Memory B cell (primary cell): ENCODE measurements at places on chromosomes 13 and 19.
A peak's percentile ranks its signal among the peaks of the same experiment; 100 is the strongest.

DNA sequence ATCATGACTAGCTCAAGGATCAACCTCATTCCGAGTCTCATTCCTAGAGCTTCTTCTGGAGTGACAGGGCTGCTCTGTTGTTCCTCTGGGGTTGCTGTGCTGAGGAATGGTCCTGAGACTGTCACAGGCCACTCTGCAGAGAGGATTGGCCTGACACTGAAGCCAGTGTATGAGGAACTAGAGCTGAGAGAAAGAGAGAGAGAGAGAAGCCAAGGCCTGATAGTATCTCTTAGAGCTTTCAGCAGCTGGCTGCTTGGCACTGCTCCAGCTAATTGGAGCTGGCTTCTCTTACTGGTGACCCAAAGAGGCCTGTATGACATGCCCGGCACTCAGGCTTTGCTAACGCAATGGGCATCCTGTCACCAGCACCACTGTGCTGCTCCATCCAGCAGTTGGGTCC is 73.4 kb upstream of the FLT1 start:
- no peak for DNase-seq

DNA sequence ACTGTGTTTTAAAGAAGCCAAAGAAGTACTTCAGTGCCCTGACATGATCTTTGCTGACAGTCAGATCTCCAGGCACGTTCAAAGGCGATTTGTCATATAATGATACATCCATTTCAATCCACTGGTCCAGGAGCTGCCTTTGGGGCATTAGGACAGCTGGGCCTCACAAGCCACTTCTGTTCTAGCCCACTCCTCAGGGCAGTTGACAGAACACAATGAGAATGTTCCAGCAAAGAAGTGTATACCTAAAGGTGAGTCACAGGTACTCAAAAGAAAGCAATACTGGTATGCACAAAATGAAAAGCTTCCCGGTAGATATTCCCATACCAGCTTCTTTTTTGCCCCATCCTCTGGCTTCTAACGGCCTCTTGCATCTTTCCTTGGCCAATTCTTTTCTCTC is 12.5 kb upstream of the MAP3K10 start:
- no peak for DNase-seq

GRCh38 chr13:97435323-97435722 is 1.4 kb downstream of the RAP2A start:
- no peak for DNase-seq

GRCh38 chr19:511101-511851 is 4.0 kb downstream of the TPGS1 start:
- DNase-seq: no peak

GRCh38 chr13:68813180-68813796 is 1294.3 kb upstream of the ATXN8OS start:
- DNase-seq: no peak

DNA sequence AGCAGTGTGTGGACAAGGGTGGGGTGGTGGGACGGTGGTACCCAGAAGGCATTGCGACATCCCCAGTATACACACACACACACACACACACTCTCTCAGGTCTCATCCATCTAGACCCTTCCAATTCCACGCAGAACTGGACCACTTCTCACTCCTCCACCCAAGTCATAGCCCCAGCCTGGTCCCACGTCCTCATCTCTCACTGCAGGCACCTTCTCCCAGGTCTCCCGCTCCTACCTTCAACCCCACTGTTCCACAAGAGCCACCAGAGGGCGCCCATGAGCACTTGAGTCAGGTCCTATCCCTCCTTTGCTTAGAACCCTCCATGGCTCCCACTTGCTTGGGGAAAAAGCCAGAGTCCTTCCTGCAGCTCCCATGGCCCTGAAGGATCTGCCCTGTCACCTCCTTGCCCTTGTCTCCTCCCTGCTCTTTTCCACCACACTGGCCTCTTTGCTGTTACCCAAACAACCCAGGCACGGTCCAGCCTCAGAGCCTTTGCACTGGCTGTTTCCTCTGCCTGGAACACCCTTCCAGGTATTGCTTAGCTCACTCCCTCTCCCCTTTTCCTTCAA is 62.6 kb downstream of the IER2 start:
- peak; percentile 56 for DNase-seq

DNA sequence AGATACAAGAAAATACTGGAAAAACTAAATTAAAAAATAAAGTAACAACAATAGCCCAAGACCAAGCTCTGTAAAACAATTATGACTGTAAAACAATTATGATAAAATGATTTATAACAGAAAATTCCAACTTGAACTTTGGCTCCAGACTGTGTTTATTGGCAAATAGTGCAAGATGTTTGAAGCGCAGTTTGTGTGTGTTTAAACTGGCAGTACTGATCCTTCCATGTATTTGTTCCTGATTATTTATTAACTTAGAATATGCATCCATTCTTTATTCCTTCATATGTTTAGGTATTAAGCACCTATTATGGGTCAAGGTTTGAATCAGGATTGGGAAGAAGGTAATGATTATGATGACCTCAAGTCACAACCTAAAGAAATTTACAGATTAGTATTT is 37.8 kb downstream of the ZNF582 start:
- no peak for DNase-seq
